Endodermal cell (in vitro differentiated cells): ENCODE measurements at places on chromosomes 2 and 18.

- peak; percentile 78 for DNase-seq
These were observed 568.1 kb downstream of the KCNJ3 start for GRCh38 chr2:155266583-155266982.

GRCh38 chr2:6008726-6009125 is 316.5 kb downstream of the SOX11 start:
- no peak for DNase-seq

GRCh38 chr2:241863536-241863954 is 4.9 kb upstream of the PDCD1 start:
- no peak for DNase-seq

- peak; percentile 88 for DNase-seq
These were observed 513.8 kb downstream of the RNF144A start for GRCh38 chr2:7430869-7431641.

GRCh38 chr2:231665245-231666170 is 42.8 kb upstream of the PTMA start:
- DNase-seq: peak; percentile 62

- DNase-seq: peak; percentile 77
These were observed 178.0 kb downstream of the ASXL3 start for GRCh38 chr18:33755931-33756560.

- peak; percentile 90 for DNase-seq
These were observed 7.4 kb upstream of the TEX261 start for GRCh38 chr2:71001981-71002570.

DNA sequence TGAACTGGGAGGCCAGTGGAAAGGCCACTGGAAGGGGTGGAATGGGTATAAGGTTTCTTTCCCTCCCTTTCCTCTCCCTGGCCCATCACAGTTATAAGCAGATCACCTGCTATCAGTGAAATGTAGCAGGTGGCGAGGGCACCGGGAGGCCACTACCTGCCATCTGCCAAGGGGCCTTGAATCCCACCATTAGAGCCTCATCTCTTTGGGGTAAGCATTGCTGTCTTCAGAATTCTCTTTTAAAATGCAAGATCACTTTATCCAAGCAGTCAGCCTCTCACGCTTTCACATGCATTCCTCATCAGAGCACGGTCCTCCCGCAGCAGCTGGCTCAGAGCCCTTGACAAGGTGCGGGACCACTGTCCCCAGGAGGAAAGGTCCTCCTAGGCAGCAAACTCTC is 268.5 kb downstream of the CELF4 start:
- no peak for DNase-seq

GRCh38 chr18:13797157-13797611 is 26.8 kb upstream of the MC5R start:
- no peak for DNase-seq

DNA sequence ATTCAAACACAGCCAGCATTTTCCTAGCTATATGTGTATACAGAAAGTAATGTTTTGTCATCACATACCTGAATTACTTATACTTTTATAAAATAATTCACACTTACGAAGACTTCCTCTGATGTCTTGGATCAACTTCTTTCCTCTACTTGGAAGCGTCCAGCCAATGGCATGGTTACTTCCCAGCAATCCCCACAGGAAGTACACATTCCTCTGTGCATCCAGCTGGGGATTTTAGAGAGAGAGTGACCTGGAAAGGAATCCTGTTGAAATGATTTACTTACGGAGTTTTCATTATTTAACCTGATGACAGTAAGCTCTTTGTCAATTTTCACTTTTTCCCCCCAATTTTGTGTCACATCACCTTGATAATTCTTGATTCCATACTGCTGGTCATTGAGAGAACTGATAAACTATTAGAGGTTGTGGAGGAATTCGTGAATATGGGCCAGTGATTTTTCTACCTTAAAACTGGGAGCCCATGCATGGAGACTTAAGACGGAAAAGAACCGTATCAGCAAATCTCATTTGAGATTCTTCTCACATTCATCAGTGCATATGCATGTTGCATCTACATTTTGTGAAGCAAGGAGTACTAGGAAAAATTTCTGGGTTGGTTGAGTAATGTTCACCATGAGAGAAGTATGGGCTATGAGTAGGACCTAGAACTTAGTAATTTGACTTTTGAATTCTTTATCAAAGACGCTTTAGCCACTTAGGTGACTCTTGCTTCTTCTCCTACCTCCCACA is 9.0 kb upstream of the IL18R1 start:
- DNase-seq: no peak

GRCh38 chr2:100870652-100871531 is 51.0 kb downstream of the NPAS2 start:
- DNase-seq: peak; percentile 73

DNA sequence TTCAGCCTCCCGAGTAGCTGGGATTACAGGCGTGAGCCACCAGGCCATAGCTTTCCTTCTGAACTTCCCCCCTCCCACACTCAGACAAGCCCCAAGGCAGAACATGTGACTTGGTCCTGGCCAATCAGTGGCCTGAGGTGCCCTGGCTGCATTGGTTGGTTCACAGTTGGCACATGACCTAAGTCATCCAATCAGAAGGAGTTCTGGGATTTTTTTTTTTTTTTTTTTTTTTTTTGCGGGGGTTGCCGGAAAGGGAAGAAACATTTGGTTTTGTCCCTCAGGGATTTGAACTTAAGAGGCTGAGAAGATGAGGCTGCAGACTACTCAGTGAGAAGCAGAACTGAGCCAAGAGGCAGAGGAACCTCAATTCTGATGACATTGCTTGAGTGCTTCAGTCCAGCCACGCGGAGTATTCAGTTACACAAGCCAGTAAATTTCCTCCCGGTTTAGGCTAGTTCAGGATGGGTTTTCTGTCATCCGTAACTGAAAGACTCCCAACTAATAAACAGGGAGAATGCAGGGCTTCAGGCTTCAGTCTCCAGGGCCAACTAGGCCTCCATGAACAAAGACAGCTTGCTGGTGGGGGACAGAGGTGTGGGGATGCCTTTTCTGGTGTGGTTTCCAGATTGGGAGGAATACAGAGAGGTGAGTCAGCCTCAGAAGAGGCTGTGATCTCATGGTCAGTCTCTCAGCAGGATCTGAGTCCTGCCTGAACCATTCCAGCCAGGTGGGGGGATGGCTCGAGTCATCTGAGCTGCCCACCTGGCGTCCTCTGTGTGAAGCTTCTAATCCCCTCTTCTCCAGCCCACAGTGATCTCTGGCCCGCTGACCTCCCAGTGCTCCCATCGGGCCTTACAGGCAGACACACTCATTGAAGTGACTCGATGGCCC is 9.2 kb downstream of the PTMA start:
- DNase-seq: peak; percentile 77

- DNase-seq: no peak
These were observed 4.2 kb downstream of the ZNF512 start for GRCh38 chr2:27587025-27587424.

GRCh38 chr2:120647487-120647886 is 88.2 kb upstream of the GLI2 start:
- DNase-seq: no peak

DNA sequence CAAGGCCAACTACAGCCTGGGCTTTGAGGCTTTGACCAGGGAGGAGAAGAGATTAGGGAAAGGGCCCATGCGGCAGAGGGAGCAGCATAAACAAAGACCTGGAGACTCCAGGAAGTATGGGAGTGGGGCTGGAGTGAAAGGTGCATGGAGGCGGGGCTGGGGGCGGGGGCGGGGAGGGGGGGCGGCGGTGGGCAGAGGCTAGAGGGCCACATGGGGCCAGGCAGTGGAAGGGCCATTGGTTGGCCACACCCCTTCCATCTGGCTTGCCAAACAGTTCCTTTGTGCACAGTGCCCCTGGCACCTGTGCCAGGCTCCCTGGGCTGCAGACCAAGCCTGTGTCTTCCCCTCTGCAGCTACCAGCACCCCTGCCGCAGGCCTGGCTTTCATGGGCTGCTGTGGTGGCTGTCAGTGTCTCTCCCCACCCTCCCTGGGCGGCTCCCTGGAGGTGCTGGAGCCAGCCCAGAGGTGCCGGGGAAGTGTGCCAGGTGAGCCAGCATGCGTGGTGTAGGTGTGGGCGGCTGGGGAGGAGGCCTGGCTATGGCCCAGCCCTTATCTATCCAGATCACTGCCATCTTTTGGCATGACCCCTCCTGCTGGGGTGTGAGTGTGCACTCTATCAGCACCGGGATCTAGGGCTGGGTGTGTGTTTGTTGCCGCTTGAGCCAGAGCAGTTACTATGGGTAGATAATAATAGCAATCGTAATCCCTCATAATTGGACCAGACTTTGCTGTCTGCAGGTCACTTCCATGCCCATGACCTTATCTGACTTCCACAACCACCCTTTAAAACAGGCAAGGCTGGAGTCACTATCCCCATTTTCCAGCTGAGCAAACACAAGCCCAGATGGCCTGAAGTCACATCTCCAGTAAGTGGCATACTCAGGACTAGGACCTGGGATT is 30.5 kb downstream of the DNMT3A start:
- peak; percentile 88 for DNase-seq

- no peak for DNase-seq
These were observed 123.0 kb downstream of the KLHL29 start for GRCh38 chr2:23508066-23508390.

- DNase-seq: no peak
These were observed 1.4 kb downstream of the FAM117B start for GRCh38 chr2:202636213-202636513.

- DNase-seq: no peak
These were observed 262.9 kb upstream of the FBXO11 start for GRCh38 chr2:48169141-48169592.

GRCh38 chr2:29270701-29271121 is 155.5 kb downstream of the CLIP4 start:
- peak; percentile 66 for DNase-seq

DNA sequence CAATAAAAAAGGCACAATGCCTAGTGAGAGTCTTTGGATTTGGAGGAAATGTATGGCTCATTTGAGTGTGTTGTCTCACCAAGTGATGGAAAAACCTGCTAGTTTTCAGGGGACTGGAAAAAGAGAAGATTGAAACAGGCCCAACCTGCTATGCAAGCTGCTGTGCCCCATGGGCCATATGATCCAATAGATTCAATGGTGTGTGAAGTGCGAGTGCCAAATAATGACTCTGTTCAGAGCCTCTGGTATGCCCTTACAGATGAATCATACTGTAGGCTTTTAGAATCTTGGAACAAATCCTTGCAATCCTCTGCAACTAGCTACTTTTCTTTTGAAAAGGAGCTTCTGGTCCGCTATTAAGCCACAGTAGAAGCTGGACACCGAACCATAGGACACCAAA is 529.8 kb upstream of the CNTNAP5 start:
- DNase-seq: no peak

DNA sequence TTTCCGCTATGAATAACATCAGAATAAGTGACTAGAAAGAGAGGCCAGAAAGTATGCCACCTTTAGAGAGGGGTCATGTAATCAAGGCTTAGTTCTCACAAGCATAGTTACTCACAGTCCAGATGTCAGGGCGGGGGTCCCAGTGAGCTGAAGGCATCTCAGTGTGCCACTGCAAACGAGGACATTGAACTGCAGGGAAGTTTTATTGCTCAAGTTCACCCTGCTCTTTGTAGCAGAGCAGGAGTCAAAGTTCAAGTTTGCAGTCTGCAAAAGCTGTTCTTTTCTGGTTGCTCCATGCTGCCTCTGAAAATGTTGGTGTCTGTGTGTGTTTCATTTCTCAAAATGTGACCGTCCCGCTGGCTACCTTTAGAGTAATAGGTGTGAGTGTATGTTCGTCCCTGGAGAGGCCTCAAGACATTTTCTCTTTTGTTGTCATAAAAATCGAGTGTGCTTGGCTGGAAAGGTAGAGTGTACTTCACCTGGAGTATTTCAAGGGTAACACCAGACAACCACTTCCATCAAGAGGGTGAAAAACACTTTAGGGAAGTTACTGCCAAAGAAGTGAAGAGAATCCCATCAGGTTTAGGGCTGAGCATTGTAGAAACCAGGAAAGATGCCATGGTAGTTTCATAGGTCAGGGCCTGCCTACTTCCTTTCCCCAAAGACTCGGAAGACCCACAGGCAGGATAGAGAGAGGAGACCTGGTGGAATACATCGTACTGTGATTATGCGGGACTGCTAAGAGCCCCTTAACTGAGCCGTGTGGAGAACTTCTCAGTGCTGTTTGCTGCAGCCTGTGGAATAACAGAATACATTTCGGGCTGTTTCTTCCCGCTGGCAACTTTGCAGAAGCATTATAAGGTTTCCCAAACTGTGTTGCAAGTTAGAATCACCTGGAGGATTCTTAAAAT is 89.9 kb downstream of the LYPD6 start:
- DNase-seq: no peak

- DNase-seq: no peak
These were observed 67.8 kb upstream of the ACYP2 start for GRCh38 chr2:54047658-54048057.

DNA sequence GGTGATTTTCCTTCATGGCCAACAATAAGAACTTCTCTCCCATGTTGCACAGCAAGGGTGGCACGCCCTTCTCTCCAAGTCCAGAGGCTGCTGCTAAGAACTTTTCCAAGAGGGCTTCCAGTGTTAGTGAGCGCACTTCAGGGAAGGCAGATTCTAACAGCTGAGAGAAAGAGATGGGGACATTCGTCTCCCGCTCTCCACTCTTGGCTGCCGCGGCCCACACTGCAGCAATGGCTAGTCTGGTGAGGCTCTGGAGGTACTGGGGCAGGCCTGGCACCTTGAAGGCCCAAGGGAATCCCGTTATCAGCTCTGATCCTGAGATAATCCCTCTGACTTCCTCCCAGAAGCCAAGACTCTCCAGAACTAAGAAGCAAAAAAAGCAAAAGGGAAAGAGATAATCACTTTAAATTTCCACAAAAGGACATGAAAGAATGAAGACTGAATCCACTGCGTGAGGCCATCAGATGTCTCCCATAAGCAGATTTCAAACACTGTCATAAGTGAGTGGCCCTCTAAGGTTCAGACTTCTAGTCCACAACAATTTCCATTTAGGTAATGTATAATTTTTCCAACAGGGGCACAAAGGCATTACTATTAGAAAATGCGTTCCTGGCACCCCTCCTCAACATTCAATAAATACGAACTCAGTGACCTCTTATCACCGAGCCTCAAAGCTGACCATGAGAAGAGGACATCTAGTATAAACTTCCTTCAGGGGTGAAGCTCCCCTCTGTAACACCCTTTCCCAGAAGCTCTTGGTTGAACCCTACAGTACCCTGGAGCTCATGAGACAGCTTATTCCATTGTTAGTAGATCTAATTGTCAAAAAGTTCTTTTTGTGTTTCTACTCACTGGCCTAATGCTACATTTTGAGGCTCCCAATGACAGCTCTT is 66.7 kb upstream of the ZFP36L2 start:
- no peak for DNase-seq

DNA sequence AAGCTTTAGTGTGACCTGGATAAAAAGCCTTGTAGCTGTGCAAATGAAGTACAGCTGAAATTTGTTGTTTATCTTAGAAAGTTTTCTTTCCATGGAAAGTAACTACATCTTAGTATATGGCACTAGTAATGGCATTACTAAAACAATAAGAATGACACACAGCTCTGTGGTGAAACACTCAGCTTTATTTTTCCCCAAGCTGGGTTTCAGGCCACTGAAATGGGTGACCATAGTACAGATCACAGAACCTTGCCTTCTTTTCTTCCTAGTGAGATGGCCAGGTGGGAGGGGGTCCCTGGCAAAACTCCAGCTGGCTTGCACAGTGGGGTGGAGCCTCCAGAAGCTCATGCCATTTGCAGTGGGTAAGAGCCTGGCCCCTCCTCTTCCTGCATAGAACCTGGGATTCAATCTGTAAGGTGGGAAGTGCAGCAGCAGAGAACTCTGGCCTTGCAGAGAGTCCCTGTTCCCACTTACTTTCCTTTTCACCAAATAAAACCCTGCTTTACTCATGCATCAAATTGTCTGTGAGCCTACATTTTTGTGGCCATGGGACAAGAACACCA is 17.6 kb upstream of the GRP start:
- DNase-seq: no peak

- peak; percentile 86 for DNase-seq
These were observed at the start of gene ATP6V1C2 for GRCh38 chr2:10721396-10722251. Gene ATP6V1C2, plus strand, starts transcription at chr2:10721630. Its CDS starts 1,220 bp downstream, at chr2:10722850.

- DNase-seq: no peak
These were observed 7.9 kb downstream of the NEDD4L start for GRCh38 chr18:58051765-58052460.
